Activated CD4-positive, CD25-positive, alpha-beta regulatory T cell treated with anti-CD3 and anti-CD28 coated beads, Interleukin-2, amount 50 U/mL, for 24 hours (primary cell): ENCODE measurements at places on chromosomes 1 and 21.
A peak's percentile ranks its signal among the peaks of the same experiment; 100 is the strongest.

- no peak for ATAC-seq
These were observed 32.6 kb downstream of the ALPL start for GRCh38 chr1:21541835-21542234.

- ATAC-seq, result no peak
These were observed 258.9 kb downstream of the HHAT start for GRCh38 chr1:210587566-210587965.

- peak; percentile 15 for ATAC-seq
These were observed 5.1 kb upstream of the GBP5 start for GRCh38 chr1:89277725-89278124.

DNA sequence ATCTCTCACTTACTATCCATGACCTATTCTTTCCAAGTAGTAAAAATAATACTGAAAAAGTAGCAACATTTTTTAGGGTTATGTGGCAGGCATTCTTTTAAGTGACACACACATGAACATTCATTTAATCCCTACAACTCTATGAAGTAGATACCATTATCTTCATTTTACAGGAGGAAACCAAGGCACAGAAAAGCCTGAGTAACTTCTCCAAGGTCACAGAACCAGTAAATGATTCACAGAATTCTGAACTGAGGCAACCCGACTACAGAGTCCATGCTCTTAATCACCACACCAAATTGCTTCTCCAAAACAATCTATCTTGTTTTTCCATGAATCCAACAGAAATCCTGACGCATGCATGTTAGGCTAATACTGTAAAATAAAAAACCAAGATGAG, 17.5 kb downstream of the FUBP1 start:
- peak; percentile 56 for ATAC-seq

DNA sequence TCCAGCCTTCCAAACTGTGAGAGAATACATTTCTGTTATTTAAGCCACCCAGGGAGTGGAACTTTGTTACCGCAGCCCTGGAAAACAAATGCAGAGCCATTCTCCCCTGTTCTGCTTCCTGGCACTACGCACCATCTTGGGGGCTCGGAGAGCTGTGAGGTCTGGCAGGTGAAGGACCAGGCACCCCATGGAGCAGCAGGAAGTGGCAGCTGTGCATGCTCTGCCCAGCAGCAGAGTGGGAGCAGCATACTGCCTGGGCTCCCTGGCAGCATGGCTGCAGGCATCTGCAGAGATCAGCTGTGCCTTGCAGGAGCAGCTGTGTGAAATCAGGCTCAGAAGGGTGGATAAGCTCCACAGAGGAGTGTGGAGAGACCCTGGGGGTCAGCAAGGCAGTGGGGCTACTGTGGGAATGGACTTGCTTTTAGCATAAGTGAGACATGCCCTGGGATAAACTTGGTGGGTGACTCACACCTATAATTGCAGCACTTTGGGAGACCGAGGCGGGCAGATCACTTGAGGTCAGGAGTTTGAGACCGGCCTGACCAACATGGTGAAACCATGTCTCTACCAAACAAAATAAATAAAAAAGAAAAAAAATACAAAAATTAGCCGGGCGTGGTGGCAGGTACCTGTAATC, 17.7 kb upstream of the ZSCAN20 start:
- ATAC-seq, result no peak

DNA sequence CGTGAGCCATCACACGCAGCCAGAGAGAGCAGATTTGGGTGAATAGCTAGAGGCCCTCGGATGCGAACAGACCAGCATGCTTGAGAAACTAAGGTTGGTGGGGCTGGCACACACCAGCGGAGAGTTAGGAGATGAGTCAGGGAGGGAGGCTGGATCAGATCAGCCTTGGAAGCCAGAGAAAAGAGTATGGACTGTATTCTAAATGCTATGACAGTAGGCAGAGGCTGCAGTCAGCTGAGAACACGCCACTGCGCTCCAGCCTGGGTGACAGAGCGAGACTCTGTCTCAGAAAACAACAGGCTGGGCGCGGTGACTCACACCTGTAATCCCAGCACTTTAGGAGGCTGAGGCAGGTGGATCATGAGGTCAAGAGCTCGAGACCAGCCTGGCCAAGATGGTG, 4.0 kb upstream of the PLEKHM2 start:
- no peak for ATAC-seq

GRCh38 chr1:158809862-158810261, 21.3 kb upstream of the MNDA start:
- ATAC-seq, result no peak

GRCh38 chr21:15406791-15407190, 323.0 kb upstream of the USP25 start:
- no peak for ATAC-seq

GRCh38 chr1:70990469-70991253, 57.0 kb downstream of the PTGER3 start:
- no peak for ATAC-seq

- ATAC-seq, result no peak
These were observed 1588.9 kb downstream of the KCNT2 start for GRCh38 chr1:195019385-195019784.

DNA sequence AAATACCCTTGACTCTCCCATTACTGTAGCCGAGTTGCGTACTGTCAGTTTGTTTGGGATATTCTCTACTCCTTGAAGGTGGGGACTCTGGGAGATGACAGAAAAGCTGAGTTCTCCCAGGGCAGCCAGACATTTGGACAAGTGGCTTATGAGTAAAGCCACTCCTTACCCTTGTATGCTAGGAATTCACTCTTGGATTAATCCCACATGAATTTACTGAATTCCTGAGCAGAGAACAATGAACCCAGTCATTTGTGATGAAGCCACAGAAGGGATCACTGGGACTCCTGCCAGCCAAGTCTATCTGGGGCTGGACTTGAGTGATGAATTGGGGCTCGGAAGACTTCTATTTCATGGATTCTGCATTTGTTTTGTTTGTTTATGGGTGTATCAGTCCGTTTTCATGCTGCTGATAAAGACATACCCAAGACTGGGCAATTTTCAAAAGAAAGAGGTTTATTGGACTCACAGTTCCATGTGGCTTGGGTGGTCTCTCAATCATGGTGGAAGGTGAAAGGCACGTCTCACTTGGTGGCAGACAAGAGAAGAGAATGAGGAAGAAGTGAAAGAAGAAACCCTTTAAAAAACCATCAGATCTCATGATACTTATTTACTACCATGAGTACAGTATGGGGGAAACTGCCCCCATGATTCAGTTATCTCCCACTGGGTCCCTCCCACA, 25.1 kb downstream of the C1orf116 start:
- no peak for ATAC-seq

GRCh38 chr1:244887281-244887680, 22.9 kb upstream of the HNRNPU start:
- ATAC-seq, result no peak

DNA sequence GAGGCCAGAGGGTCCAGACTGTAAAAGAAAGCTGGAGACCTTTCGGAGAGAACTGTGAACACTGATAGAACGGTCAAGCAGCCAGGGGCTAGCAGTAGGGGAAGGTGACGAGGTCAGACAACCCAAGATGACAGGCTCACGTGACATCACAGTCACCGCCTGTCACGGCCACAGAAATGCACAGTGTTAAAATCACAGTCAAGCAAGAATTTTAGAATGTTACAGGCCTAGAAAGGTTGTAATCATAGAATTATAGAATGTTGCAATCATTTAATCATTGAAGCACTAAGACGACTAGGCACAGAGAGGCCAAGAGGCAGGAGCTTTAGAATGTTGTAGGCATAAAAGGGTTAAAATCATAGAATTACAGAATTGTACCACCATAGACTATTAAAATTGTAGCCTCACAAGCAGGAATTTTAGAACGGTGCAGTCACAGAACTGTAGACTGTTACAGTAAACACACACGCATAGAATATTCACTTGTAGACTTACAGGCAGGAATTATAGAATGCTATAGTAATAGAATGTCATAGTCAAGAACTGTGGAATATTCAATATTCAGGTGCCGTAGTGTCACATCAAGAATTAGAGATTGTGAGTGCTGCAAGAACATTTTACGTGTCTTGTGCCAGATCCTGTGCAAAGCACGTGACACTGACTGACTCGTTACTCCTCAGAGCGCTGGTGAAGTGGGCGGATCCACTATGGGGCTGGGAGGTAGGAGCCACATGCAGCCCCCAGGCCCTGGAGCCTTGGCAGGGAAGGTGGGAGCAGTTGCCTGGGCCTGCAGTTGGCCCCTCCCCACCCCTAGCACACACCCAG, 118.1 kb downstream of the EPHB2 start:
- ATAC-seq, result no peak

- ATAC-seq, result no peak
These were observed 420.0 kb downstream of the MATN1 start for GRCh38 chr1:30303387-30303786.

GRCh38 chr1:14733779-14734140, 135.3 kb downstream of the KAZN start:
- no peak for ATAC-seq

GRCh38 chr1:224589006-224589405, 27.1 kb upstream of the CNIH3 start:
- ATAC-seq, result no peak

DNA sequence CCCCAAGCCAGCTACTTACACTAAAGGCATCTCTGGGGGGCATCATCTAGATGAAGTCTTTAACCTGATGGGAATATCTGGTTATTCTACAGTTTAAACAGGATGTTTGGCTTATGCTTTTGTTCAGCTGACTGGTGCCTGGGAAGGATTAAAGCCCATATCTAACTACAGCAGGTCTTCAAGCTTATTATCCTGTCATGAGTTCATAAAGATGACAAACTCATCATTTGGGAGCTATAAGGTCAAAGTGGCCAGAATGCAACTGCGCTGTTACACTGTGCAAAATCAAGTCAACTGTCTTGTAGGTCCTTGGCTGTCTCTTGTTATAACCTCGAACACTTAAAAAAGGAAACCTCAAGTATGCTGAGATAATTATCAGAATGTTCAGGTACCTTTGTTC, 18.6 kb upstream of the MOB3C start:
- no peak for ATAC-seq

GRCh38 chr1:178361847-178362246, 134.9 kb downstream of the CLEC20A start:
- ATAC-seq, result no peak

GRCh38 chr1:59692591-59692990, 122.2 kb upstream of the HOOK1 start:
- no peak for ATAC-seq

DNA sequence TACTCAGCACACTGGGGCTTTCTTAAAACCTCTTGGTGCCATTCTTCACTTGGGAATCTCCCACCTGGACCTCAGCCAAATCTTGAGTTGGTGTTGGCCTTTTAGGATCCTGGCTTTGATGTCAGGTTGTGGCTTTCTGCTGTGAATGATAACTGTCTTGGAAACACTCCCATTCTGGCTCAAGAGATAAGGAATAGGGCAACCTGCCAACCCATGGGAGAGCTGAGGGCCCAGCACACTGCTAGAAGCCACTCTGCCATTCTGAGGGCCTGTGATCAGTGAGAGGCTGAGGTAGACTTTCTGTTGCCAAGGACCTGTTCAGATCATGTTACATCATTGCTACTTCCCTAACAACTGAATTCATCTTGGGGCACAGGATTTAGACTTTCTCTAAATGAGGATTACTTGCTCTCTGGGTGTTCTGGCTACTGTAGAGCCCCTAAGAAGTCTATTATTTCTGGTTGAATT, 45.8 kb downstream of the TTC39A start:
- no peak for ATAC-seq

GRCh38 chr1:40353082-40353481, 20.4 kb upstream of the SMAP2 start:
- no peak for ATAC-seq

DNA sequence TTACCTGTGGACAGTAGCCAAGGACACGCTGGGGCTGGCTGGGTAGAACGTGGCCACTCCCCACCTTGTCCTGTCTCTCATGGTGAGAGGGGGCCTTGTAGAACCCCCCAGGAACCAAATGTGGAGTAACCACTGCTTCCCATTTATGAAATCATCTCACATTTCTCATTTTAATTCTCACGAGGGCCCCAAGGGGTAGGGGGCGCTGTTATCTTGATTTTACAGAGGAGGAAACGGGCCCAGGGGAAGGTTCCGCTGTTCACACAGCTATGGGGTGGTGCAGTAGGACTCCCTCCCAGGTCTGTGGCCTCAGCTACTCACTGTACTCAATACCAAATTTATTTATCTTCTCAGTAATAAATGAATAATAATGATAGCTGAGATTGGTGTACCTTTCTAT, 5.5 kb downstream of the SMPDL3B start:
- peak; percentile 80 for ATAC-seq

GRCh38 chr1:97210307-97210706, 488.7 kb downstream of the PTBP2 start:
- ATAC-seq, result no peak

DNA sequence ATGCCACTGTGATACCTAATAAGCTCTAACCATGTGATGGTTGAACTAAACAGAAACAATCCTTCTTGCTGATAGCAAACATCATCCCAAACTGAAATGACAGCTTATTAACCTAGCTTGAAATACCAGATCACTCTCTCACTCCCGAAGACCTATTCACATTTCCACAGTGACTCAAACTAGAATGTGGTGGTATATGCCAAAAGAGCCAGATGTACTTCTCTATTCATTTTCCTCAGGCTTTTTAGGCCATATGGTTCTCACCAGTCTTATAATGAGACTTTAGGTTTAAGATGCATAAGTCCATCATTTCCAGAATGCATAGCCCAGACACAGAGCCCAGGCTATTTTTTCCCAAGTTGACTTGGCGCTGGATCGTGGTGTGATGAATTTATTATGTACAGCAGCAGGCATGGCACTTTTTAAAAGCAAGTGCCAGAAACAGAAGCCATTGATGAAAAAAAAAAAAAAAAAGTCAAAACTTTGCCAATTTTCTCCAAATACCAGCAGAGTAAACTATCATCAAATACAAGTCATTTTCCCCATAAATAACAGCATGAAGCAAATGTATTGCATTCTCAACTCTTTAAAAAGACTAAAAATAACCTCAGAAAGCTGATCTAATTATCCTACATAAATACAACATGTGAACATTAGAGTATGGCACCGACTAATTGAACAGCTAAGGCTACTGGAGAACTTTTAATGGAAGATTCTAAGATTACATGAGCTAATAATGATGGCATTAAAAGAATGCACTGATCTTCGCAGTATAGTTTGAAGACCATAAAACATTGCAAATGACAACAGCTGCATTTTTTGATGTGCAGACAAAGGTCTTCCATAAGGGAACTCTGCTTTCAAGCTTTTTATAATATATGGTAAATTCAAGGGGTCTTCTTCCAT, 365.4 kb downstream of the LRRIQ3 start:
- ATAC-seq, result no peak

GRCh38 chr1:23184212-23184934, 15.7 kb upstream of the LUZP1 start:
- ATAC-seq, result peak; percentile 13
